ENCODE measurements at places on chromosomes 3 and 15.

DNA sequence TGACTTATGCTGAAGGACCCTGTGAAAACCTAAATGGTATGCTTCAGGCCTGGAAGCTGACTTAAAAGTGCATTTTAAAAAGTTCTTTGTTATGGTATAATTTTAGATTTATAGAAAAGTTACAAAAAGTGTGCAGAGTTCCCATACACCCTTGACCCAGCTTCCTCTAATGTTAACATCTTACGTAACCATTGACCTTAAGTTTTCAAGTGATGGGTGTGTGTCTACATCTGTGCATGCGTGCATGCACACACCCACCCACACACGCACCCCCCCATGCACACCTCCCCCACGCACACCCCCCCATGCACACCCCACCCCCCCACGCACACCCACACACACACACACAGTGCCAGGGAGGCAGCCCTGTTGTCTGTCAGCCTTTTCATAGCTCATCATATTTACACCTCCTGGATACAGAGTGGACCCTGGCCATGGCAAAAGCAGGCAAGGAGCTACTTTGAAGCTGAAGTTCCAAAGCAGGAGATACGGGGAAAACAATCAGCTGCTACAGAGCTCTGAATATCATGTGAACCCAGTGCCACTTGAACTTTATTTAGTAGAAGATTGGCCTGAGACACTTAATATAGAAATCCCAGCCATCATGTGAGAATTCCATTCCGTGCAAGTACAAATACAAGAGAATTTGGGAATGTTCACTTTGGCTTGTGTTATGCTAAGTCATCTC is 30.0 kb upstream of the TRAK1 start:
- DNase-seq: no peak

GRCh38 chr3:195460091-195460713 is 17.4 kb upstream of the ACAP2 start:
- DNase-seq: no peak

- DNase-seq: no peak
Observed at GRCh38 chr3:17542591-17542990, 199.8 kb downstream of the TBC1D5 start.

- no peak for DNase-seq
Observed at GRCh38 chr15:64279131-64279530, 76.8 kb downstream of the CSNK1G1 start.

DNA sequence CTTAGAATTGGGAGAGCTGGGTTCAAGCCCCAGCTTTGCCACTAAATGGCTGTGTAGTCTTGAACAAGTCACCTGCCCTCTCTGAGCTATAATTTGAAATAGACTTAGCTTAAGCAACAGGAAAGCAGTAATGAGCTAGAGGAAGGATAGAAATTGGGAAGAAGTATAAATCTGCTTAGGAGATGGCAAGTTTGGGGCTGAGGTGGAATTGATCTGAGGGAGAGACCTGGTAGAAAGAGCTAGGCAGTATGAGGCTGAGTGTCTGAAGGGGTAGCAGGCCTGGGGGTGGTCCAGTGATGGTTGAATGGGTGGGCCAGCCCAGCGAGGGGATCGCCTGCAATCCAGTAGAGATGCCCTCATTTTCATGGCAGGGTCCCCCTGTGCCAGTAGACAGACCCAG is 22.9 kb downstream of the LPP start:
- DNase-seq: no peak

DNA sequence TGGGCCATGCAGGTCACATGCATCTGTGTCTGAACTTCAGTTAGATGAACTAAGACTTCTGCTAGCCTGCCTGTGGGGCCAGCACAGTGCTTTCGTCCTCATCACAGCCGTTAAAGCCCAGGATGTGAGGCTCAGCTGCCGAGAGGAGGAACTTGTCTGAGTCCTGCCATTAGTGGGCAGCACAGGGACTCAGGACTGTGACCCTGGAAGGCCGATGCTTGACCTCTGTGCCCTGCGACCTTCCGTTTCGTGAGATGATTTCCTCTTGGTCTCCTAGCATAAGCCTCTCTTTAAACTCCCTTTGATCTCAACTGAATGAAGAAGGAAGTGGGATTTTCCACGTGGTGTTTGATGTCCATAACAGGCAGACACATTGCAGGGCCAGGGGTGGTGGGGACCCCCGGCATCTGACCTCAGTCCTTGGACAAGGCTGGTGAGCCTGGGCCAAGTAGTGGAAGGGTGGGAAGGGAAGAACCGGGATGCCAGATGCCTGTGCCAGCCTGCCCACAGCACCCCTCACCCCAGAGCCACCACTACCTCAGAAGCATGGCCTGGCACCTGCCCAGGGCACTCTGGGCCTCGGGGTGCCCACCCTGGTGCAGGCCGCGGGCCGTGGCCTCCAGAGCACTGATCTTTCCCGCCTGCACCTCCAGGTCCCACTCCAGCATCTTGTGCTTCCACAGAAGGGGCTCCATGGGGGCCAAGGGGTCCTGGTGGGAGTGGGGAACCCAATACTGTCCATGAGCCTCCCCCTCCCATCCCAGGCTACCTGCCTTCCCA is 21.6 kb downstream of the PLA2G4B start:
- no peak for DNase-seq

GRCh38 chr3:182241766-182242488 is 530.2 kb downstream of the SOX2 start:
- no peak for DNase-seq

DNA sequence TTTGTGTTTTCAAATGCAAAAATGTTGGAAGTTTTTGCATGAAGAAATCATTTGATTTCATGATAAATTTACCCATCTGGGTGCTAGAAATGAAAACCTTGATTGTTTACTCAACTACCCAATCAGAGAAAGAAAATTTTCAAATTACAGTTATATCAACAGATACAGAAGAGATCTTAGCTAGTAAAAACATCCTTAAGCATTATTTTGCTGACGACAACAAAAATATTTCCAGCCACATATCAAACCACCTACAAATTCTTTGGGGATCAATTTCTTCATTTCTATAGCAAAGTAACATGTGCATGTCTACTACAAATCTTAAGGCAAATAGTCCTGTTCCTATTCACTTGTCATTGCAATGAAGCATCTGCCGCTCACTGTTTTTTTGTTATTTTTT is 530.3 kb downstream of the ZIC1 start:
- DNase-seq: no peak

GRCh38 chr3:77038930-77039605 is 831 bp upstream of the ROBO2 start:
- no peak for DNase-seq

DNA sequence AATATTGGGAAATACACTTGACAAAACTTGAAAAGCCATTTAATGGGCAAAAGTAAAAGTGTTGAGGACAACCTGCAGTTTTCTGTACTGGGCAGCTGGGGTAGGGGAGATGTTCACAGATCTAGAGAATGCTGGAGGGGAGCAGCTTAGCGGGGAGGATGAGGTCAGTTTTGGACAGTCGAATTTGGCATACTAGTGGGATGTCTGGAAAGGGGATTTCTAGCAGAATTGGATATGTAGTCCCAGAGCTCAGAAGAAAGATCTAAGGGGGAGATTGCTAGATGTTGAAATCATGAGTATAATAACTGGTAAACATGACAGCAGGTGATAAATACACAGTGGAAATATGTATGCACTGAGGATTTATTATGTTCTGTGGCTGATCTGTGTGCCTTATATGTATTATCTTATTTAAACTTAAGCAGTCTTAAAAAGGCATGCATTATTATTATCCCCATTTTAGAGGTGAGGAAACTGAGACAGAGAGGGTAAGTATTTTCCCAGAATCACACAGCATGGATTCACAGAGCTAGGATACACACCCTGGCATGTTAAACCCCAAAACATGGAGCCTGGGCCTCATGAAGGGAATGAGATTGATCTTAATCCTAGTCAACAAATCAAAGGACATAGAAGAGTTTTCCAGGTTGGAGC is 42.7 kb downstream of the TLNRD1 start:
- DNase-seq: no peak

DNA sequence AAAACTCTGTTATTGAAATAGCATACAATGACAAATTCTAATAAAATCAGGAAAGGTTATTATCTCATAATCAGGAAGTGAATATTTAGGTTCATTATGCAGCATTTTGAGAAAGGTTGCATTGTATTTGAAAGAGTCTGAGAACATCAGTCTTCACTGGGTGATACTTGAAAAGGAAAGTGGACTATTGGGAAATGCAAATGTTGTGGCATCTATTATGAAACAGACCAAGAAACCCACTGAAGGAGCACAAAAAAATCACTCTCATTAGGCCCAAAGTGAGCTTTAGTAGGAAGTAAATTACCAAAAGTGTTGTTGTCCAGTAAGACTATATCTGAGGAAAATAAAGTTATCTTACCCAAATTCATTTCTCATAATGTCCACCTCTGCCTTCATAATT is 90.8 kb downstream of the ZPLD1 start:
- no peak for DNase-seq

DNA sequence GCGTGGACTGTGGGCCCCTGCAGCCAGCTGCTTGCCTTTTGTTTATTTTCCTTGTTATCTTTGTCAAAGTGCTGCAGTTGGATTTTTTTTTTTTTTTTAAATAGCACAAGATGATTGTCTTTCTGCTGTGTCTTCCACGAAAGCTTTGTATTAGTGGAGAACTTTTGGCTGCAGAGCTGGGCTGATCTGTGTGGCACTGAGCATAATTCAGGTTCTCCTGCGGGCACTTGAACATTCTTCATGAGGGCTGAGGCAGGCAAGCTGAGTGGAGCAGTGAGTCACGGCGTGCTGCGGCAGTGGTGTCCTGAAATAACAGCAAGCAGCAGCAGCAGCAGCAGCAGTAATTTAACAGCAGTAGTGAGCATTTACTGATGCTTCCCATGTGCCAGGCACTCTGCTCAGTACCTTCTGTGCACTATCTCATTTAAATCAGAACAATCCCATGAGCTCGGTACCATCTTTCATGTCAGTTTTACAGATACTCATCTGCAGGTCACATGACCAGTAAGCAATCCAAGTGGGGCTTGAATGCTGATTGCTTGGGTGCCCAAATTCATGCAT is 45.8 kb downstream of the MITF start:
- no peak for DNase-seq

DNA sequence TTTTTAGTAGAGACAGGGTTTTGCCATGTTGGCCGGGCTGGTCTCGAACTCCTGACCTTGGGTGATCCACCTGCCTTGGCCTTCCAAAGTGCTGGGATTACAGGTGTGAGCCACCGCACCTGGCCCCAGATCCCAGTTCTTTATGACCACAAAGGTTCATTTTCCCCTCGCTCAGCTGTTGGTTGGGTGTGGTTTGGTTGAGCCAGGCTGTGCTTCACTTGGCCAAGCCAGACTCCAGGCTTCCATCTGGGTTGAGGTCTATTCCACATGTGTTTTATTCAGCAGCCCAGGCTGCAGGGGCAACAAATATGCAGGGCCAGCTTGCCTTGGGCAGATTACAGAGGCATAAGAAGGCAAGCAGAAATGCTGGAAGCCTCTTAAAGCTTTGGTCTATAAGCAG is 13.7 kb downstream of the CGNL1 start:
- no peak for DNase-seq

DNA sequence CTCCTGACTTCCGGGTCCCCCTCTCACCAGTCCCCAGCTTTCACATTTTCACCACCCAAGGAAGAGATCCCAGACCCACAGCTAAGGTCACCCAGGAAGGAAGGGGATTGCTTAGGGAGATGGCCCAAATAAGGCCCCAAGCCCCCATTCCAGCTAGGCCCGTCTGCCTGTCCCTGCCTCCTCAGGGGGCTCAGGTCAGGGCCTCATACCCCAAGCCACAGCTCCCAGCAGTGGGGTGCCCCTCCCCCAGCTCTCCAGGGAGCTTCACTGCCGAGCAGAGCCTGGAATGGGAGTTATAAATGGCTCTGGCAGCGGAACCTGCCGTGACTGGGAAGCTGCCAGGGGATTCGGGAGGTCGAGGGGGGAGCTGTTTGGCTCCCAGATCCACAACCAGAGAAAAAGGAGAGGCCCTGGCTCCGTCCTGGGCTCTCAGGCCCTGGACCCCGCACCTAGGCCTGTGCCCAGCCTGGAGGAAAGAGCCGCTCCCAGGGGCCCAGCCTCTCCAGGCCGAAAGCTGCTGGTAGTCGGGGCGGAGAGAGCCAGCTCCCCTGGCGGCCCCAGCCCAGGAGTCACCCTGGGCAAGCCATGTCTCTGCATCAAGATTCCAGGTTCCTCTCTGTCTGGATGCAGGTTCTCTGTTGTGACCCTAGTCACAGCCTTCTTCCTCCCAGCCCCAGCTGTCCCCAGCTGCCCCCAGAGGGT is 550 bp downstream of the CCDC9B start:
- DNase-seq: no peak

DNA sequence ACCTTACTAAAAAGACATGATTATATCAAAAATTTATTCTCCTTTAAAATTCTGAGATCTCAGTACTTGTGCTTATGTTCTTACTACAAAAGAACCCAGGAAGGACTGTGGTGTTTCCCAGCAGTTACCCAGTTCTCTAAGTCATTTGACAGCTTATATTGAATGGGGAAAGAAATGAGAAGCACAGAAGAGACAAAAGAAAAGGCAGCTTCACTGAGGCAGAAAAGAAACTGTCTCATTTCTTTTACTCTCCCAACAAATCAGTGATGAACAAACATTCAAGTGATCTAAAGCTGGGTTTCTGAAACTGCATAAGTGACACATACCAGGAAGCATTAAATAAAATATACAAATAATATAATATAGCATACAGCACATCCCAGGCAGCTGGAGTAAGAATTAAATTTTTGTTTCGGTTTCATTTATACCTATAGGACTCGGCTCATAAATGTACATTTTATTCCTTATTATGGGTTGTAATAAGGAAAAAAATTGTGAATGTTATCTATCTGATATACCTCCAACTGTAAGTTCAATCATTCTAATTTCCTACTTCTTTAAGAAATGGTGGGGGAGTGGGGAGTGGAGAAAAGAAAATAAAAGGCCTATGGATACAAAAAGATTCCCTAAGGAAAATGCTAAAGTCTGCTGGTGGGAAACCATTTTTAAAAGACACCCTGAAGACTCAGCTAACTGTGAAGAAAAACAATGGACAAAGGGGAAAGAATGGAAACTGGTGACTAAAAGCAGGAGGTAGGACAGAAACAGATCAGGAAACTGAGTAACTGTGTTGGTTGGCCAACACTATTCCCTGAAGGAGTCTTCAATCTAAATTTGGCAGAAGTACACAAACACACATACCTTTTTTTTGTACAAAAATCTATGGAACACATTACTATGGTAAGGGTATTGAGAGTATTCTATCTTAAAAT is 156.8 kb downstream of the TBC1D5 start:
- DNase-seq: no peak
